ENCODE measurements at places on chromosomes 11 and 22.
A peak's percentile ranks its signal among the peaks of the same experiment; 100 is the strongest.

DNA sequence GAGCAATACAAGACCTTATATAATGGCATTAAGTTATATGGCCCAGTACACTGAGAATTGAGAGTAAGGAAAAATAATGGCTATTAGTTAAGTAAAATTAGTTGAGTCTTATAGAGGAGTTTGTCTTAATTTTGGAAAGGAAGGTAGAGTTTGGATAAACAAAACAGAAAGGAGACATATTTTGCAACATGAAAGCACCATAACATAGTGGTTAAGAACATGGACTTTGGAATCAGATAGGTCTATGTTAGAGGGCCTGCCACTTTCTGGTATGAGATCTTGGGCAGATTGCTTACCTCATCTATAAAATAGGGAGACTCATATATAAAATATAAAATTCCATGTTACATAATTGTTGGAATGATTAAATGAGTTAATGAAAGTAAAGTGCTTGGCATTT, 68.9 kb downstream of the CSTPP1 start:
- no peak for DNase-seq

- no peak for DNase-seq
These were observed 255 bp upstream of the SYNGR1 start for GRCh38 chr22:39349506-39349966.

DNA sequence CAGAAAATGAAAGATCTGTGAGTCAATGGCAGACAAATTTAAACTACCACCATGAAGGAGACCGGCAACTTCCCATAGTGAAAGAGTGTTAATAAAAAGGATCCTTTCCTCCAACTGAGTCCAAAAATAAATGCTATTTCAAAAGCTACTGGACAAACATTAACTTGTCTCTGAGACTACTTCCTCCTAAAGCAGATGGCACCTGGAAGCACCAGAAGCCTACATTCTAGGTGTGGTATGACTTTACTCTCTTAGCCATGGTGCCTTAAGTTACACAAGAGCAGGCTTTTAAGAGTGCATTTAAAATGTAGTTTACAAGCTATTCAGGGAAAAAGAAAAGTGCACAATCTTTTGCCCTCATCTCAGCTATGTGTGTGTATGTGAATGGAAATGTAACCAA, 2.5 kb downstream of the ARHGAP32 start:
- DNase-seq: no peak

DNA sequence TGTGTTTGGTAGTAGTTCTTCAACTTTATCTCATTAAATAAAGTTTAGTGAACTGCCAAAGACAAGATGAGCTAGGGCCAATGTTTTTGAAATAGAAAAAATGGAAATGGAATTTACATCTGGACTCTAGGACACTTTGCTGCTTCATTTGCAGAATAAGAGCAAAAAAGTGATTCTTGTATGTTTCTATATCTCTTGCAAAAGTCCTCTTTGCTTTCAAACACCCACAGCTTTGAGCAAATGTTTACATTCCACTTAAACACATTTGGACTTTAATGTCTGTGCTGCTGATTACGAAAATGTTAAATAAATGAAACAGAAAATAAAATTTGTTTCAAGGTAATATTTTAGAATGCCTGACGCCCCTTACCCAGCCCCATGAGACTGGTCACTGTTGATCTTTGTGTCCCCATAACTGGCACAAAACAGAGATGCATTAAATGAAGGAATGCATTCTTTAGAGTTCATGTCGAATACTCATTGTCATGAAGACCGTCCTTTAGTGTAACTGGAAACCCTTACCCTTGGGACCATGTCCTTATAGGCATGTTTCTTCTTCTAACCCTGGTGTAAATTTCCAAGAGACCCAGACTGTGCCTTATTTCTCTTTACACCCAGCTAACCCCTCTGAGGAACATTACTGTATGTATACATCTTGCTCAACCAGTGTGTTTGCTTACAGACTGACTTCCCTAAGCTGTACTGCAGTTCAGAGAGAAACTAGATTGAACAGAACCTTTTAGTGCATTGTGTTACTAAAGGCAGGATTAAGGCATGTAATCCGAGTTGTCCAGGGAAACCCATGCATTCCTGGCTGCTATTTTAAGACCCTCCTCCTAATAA, 199.7 kb downstream of the NAV2 start:
- no peak for DNase-seq

DNA sequence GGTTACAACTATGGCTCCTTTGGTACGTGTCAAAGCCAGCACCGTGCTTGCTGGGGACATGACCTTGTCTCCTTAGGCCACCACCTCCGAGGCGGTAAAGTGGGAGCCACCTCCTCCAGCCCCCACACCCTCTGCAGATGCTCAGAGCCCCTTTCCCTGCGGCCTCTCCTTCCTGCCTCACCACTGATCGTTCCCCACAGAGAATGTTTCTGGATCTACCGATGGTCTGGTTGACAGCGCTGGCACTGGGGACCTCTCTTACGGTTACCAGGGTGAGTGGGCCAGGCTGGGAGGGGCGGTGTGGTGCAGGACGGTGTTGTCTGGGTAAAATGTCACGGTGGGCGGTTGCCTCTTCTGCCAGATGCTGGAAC, 8.9 kb downstream of the SIDT2 start:
- DNase-seq: no peak

DNA sequence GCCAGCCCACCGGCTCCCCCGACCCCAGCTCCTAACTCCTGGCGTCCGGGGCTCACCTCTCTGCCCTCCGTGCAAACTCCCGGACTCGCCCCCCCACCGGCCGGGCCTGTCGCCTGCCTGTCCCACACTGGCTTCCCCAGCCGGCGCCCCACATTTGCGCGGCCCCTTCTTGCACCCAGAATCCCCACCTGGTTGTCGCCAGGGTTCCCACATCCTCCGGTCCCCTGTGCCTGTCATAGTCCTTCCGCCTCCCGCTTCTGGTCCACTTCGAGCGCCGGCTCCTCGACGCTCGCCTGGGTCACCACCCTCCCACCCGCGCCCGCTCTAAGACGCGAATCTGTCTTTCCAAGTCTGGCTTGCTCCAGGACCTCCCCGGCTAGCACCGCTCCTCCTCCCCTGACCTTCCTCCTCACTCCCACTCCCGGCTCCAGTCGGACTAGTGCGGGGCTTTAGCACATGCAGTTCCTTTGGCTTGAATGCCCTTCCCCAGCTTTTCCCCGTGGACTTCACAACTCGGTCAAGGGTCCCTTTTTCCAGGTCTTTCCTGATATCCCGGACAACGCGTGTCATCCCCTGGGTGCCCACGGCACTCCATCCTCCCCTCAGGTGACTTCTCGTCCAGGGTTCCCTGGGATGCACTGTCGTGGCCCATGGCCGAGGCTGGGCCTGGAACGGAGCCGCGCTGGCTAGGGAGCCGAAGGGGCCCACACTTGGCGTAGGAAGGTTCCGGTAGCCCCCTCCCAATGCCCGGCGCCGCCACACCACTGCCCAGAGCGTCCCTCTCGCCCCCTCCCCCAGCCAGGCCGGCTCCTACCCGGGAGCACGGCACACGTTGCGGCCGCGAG, 635 bp downstream of the SCARF2 start:
- DNase-seq: no peak

DNA sequence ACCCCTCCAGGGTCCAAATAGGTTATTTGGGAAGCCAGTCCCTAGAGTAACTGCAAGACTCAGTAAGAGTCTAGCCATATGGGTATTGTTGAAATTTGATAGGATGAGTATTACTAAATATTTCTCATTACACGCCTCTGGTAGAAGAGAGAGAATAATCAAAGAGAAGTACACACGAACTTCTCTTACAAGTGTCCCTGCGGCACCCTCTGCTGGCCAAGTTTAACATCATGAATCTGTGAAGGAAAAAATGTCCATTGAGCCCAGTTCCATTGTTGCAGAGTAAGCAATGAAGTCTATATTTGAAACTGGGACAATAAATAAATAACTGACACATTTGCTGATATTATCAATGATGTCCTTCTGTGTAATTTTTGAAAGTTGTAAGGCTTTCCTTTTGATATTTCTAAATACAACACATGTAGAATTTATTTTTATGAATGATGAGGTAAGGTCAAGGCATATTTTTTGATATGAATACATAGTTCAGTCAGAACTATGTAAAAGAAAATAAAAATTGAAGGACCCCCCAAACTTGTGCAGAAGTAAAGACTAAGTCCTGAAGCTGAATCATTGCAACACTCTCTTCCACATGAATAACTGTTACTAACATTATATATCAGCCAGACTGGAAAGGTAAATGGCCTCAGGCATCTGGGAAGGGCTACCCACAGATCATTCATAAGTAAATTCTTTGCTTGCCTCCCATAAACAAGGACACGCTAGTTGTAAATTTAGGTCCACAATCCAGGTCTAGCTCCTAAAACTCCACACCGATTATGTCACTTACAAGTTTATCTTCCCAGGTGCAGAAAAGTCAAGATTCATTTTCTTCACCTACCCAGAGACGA, 10.0 kb downstream of the OR51L1 start:
- peak; percentile 49 for DNase-seq

GRCh38 chr11:83540728-83541127, 254.6 kb upstream of the CCDC90B start:
- DNase-seq: no peak

DNA sequence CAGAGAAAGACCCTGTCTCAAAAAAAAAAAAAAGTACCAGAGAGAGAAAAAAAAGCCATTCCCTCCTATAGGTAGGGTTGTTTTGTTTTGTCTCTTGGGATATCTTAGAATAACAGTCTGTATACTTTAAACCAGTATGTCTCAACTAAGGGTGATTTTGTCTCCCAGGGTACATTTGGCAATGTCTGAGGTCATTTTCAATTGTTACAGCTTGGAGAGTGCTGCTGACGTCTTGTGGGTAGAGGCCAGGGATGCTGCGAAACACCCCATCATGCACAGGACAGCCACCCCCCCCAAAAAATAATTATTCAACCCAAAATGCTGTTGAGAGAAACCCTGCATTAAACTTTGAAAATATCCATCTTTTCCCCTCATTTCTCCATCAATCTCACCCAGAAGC, 56.1 kb upstream of the CRTAM start:
- peak; percentile 74 for DNase-seq

DNA sequence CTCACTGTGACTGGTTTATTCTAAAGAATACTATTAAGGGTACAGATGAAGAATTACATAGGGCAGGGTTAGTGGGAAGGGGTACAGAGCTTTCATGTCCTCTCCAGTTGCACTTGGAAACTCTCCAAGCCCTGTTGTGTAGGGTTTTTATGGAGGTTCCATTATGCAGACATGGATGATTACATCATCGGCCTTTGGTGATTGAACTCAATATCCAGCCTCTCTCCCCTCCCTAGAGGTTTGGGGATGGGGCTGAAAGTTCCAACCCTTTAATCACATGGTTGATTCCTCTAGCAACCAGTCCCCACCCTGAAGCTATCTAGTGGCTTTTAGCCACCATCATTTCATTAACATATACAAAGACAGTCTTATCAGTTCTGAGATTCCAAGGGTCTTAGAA, 472.6 kb downstream of the BUD13 start:
- no peak for DNase-seq

GRCh38 chr11:72072348-72072747, 8.0 kb downstream of the NUMA1 start:
- DNase-seq: no peak

DNA sequence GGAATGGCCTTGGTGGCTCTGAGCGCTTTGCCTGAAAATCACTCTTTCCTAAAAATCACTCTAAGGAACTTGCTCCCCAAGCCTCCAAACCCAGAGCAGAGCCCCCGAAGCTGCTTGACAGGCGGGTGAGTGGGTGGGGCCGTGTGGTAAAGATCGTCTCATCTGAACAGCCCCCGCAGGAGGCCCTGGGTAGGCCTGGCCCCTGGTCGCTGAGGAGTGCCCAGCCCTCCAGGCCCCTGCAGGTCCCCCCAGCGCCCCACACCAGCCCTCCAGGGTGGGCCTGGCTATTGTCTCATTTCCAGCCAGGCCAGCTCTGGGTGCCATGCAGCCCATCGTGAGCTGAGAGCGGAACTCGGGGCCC, 17.2 kb upstream of the PIM3 start:
- no peak for DNase-seq

Measured in inflammatory macrophage treated with lipopolysaccharide for 1 hour (primary cell).